MV-4-11 (cell line): ENCODE measurements at places on chromosomes 7 and 10.

DNA sequence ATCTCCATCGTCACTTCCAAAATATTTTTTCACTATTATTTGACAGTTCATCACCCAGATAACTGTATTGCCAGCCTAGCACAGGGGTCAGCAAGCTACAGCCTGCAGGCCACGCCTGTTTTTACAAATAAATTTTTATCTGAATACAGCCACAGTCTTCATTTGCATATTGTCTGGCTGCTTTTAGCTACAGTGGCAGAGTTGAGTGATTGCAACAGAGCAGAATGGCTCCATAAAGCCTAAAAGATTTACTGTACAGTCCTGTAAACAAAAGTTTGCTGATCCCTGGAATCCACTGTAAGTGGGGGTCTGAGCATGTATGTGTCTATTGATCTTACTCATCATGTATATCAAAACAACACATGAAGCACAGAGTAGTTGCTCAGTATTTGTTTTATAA lies 45.9 kb upstream of the GNAI1 start:
- no peak for DNase-seq

- DNase-seq: no peak
Observed at GRCh38 chr7:80359476-80359875, 152.4 kb downstream of the GNAT3 start.

DNA sequence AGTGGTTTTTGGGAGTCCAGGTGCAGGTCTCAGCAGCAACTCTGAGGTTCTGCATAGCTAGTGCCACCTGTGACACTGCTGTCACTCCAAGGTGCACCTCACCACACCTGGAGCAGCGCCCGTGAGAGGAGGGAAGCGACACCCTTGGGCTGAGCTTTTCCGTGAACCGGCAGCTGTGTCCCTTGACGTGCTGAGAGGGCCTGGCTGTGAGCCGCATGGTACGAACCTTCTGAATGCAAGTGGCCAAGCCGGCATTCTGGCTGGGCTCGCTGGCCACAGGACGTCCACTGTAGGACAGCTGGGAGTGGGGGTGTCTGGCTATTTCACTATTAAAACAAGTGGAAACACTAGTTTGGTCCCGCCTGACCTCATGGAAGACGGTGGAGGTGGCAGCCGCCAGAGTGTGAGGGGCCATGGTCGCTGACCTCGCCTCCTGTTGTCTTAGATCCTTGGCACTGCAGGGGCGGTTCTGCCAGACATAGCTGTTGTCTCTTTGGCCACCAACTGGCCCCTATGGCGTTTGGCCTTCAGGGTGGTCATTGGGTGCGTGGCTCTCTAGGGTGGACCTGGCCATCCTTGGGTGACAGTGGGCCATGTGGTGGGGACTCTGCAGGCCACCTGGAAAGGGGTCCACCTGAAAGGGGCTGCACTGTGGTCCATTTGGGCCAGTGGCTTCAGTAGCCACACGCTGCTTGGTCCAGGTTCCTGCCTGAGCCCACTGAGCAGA lies 12.9 kb downstream of the INPP5A start:
- no peak for DNase-seq

DNA sequence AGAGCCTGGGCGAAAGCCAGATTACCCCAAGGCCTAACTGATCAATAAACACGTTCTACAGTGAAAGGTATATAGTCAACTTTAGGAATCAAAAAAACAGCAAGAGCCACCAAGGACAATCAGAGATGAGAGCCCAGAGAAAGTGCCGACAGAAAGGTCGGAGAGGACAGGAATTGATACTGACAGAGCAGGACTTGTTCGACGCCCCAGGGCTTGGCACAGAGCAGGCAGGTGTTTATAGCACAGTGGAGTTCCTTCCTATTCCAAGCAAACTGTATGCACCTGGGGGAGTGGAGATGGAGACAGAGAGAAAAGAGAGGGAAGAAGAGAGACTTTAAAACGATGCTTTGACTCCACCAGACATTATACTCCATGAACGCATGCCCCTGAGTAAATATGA lies 39.5 kb downstream of the PPP1R3C start:
- DNase-seq: no peak
